Suppressor macrophage (primary cell): ENCODE measurements at places on chromosomes 4 and X.

DNA sequence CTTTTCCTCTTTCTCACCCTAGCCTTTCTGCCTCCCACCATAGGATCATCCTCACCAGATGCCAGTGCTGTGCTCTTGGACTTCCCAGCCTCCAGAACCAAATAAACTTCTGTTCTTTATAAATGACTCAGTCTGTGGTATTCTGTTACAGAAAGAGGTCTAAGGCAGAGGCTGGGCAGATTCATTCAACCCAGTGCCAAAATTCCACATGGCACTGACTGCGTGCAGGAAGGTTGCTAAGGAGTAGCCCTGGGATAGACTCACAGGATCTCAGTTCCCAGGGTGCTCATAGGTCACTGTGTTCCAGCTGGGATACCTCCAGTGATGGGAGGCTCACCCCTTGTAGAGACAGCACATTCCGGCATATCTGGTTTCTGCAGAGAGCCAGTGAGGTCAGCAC, 22.0 kb downstream of the SORCS2 start:
- DNase-seq = no peak

DNA sequence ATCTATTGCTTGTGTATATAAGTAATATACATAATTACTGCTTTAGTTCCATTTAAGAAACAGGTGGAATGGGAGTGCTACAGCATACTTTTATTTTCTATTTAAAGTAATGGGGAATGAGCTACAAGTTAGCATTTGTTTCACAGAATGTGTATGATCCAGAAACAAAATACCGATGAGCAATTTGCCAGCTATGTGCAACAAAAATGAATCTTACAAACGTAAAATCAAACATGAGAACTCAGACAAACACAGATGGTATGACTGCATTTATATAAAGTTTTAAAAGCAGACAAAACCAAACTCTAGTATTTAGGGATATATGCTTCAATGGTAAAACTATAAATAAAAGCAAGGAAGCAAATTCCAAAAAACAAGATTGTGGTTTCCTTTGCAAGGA, 141.7 kb downstream of the PAPSS1 start:
- no peak for DNase-seq

DNA sequence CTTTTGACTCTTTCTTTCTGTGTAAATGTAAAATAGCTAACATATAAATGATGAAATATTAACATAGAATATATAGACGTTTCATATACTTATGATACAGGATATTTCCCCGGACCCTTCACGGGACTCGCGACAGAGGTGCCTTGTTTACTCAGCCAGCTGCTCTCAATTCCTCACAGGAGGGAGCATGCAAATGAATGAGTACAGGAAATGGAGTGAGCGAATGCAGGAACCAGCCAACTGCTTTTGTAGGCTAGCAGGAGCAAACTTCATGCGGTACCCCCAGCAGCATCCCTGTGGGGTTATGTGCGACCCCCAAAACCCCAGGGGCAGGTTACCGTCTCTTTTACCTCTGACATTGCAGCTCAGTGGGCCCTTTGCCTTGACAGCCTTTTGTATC, 110.3 kb upstream of the PDHA2 start:
- no peak for DNase-seq

DNA sequence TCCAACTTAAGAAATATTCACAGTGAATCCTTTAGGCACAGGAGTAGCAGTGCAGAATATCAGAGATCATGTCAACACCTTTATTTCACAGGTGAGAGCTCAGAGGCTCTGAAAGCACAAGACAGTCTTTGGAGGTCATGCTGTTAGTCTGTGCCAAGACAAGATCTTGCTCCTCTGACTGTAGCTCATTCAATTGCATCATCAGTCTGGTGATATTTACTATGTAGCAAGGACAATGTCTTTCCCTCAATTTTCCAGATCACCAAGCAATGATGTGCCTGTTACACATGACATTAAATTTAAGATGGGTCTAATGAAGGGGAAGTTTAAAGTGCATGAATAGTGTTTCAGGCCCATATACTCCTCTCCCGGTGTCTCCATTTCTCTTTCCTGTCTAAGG, 277.5 kb downstream of the IL15 start:
- DNase-seq = no peak

- DNase-seq = no peak
Observed at GRCh38 chr4:108166441-108167315, 2.1 kb downstream of the LEF1 start.

DNA sequence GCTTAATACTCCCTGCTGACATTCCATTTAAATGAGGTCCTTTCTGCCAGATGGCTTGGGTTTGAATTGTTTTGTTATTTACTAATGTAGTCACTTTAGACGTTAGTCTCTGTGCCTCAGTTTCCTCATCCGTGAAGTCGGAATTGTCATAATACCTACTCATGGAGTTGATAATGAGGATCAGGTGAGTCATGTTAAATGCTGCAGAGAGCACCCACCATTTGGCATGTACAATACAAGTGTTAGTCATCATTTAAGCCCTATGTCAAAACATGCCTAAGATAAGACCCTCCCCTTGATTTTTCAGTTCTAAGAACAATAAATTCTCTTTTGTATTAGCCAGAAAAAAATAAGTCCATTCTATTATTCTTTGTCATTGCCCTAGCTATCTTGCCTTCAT, 534.8 kb upstream of the HTR2C start:
- no peak for DNase-seq

GRCh38 chrX:109536439-109537323, at the start of gene NXT2:
Gene NXT2 (plus strand): TSS chrX:109536844. CDS start chrX:109537007, 163 bp downstream.
- DNase-seq = peak; percentile 94

DNA sequence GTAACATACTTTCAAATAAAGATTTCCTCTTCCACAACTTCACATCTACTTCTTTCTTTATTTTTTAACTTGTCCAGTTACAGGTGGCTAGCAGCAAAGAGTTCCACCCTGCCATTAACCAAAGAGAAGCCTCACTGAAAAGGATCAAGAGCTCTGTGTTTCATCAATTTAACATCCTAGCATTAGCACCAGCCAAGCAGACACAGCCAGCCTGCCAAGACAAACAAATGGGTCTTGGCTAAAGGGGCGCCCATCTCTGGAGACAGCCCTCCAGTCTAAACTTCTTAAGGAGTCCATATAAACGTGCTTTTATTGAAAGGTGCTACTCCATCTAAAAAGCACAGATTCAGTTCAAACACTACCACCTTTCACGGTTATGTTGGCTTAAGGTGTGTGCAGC, 105.3 kb downstream of the ADAMTS3 start:
- no peak for DNase-seq

DNA sequence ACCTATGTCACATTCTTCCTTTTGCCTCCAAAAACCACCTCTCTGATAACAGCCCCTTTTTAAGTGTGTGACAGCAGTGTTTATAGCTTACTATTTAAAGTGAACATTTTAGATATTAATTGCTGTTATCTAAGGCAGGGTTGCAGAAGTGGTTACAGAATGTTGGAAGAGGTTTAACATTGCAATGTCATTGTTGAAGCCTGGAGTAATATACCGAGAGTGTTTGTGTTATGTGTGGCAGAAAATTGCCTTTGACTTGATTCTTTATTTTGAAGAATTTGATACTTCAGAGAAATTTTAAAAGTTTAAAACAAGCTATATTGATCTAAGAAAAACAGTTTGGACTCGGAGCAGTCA, 37.1 kb downstream of the SMARCAD1 start:
- no peak for DNase-seq

GRCh38 chr4:158805635-158806471, 37.0 kb downstream of the FNIP2 start:
- peak; percentile 90 for DNase-seq

GRCh38 chrX:138519296-138519695, 192.2 kb downstream of the FGF13 start:
- DNase-seq = no peak

- peak; percentile 5 for DNase-seq
Observed at GRCh38 chrX:9465380-9466123, 694 bp downstream of the TBL1X start.

DNA sequence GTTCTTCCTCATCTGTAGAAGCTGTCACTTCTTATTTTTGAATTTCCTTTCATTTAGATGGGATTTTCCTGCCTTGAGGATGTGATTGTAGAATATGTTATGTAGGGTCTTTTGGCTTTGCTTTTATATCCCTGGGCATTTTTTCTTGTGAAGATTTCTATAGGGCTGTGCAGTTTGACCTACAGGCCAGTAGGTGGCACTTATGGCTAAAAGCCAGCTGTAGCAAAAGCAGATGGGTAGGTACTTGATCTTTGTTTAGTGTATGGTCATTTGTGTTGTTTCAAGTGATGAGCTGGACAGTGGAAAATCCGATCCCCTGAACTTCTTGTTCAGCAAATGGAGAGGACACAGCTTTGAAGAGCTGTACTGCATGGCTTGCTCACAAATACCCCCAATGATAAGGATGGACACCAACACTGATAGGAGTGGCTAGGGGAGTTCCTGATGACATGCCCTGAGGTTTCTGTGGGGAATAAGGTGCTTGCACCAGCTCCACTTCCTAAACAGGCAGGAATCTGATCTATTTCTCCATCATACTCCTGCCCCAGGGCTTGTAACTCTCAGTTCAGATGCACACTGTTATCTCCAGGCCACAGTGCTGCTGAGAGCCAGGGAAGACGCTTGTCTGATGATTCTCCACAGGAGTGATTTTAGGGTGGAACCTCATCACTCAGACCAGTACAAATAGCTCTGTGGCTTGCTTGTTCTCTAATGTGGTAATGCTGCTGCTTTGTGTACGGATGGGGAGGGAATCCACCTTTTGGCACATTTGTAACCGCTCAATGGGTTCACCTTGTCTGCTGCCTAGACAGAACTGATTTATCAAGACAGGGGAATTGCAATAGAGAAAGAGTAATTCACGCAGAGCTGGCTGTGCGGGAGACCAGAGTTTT, 417.1 kb upstream of the MAGEB16 start:
- DNase-seq = peak; percentile 38

GRCh38 chr4:77084019-77084639, 8.3 kb upstream of the CCNI start:
- no peak for DNase-seq

DNA sequence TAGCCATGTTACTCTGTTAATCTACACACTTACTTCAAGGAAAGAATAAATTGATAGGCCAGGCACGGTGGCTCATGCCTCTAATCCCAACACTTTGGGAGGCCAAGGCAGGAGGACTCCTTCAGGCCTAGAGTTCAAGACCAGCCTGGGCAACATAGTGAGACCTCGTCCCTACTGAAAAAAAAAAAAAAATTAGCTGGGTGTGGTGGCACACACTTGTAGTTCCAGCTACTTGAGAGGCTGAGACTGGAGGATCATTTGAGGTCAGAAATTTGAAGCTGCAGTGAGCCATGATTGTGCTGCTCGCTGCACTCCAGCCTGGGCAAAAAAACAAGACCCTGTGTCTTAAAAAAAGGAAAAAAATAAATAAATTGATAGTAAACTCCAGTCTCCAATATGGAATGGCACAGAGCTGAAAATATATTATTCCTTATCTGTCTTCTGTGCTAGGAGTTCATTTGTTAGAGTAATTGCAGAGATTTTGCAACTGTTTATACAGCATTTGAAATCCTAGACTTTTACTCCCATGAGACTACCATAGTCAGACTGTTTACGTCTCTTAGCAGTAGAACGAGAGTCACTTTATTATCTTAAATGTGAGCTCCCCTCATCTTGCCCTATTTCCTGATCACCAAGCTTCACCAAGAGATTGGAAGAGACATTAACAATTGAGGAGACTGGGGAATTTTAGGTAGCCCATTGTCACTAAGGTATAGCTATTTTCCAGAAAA, 18.8 kb upstream of the TMEM131L start:
- no peak for DNase-seq

DNA sequence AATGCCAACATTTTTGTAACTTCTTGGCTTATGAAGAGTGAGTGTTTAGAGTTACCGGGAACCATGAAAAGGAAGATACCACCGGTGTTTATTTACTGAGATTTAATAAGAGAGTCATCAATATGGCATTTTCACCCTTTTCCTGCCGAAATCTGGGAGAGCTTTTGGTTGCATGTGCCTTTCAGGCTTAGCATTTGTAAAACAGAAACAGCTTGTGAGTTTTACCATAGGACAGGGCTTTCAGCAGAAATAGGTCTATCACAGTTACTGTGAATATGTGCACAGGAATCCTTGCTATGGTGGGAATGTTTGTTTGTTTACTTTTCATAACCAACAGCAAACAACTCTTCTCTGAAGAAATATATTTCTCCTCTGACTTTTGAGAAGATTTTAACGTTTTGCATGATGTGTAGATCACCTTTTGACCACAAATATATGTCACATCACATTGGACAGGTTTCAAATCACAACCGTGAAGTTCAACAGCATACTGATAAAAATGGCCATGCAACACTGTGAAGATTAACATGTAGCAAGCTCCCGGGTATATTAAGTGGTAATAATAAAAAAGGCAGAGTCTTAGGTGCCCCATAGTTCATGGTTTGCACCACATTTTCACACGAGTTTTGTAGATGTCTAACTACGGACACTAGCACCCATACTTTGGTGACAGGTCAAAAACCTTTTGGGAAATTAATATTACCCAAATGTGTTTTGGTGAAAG, 21.3 kb downstream of the ARHGAP24 start:
- no peak for DNase-seq

GRCh38 chrX:139106069-139106468, 394.6 kb upstream of the FGF13 start:
- peak; percentile 7 for DNase-seq

GRCh38 chrX:150201391-150201790, 161.7 kb upstream of the MAMLD1 start:
- DNase-seq = no peak

- no peak for DNase-seq
Observed at GRCh38 chr4:110742143-110742542, 119.3 kb upstream of the PITX2 start.

GRCh38 chrX:149392921-149393320, 112.2 kb downstream of the IDS start:
- no peak for DNase-seq

DNA sequence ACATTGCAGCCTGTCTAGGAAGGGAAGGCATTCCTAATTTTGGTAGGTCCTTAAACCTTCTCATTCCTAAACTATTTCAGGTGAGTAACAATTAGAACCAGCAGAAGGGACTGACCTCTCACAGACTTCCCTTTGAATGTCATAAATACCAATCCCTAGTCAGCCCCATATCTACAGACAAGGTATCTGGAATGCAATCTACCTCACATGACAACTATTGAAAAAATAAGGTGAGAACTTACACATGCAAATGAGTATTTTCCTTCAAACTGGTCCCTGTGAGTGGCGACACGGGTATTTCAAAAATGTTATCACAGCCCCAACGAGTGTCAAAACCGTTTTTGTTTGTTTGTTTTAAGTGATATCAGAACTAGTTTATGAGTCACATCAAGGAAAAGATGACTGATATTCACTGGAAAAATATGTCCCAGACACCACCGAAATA, 102.4 kb upstream of the VCX2 start:
- DNase-seq = no peak

DNA sequence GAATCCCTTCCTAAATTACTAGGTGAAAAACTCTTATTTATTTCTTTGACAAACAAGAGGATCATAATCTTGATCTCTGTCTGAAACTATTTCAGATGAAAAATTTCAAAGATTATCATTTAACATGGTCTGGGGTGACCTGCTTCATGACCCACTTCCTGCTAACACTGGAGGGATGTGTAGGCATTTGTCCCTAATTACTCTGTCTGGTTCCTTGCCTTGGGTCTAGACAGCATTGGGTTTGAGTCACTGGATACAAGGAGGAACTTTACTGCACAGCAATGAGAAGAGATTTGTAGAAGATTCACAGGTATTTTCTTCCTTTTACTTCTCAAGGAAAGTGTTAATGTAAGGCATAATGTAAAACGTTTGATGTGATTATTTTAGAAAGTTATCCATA, 67.9 kb downstream of the LEF1 start:
- no peak for DNase-seq

- DNase-seq = no peak
Observed at GRCh38 chrX:96919672-96920071, 36.0 kb downstream of the RPA4 start.

- peak; percentile 36 for DNase-seq
Observed at GRCh38 chr4:146232131-146232722, 17.9 kb downstream of the REELD1 start.
